ENCODE measurements at places on chromosomes 3 and 15. TPM values are rescaled to one million over a fixed set of nuclear protein-coding genes. Genes with fewer than 3 reads are reported as not detected.

GRCh38 chr3:79406175-79406574, 361.6 kb downstream of the ROBO1 start:
- H3K4me1 ChIP-seq = no peaks in the 10 kb centered on the region
- no peak overlapping the region for H3K27ac ChIP-seq
- H3K27me3 ChIP-seq = no peaks in the 10 kb centered on the region
- no peak overlapping the region for H3K4me3 ChIP-seq
- no peak for DNase-seq

Gene LDHAL6B
- total RNA-seq = not detected

GRCh38 chr3:13954266-13954665, 74.4 kb upstream of the WNT7A start:
- DNase-seq = no peak
- H3K4me1 ChIP-seq = no peaks in the 10 kb centered on the region
- no peak overlapping the region for H3K27ac ChIP-seq

GRCh38 chr15:101521591-101521990, 32.1 kb upstream of the PCSK6 start:
- peak overlapping the region; percentile 11 for H3K4me3 ChIP-seq
- H3K4me1 ChIP-seq = peaks cover 10% of the 10 kb centered on the region
- peaks cover 39% of the 10 kb centered on the region for H3K27me3 ChIP-seq
- H3K36me3 ChIP-seq = peaks cover 34% of the 10 kb centered on the region

Measured in naive thymus-derived CD8-positive, alpha-beta T cell (primary cell).